ENCODE measurements at places on chromosomes 3 and 15.
A peak's percentile ranks its signal among the peaks of the same experiment; 100 is the strongest.

DNA sequence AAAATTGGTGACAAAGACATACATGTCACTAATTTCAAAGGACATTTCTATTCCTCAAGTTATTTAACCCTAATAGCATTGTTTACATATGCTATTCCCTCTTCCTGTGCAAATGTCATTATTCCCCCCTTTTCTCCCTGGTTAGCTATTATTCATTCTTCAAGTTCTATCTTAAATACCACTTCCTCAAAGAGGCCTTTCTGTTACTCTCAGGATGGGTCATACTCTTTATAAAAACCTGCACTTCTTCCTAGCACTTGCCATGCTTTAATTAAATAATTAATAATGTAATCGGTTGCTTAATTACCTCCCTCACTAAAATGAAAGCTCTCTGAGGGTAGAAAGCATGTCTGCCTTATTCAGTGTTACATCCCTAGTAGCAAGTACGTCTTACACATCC is 88.5 kb downstream of the XRN1 start:
- DNase-seq: no peak

DNA sequence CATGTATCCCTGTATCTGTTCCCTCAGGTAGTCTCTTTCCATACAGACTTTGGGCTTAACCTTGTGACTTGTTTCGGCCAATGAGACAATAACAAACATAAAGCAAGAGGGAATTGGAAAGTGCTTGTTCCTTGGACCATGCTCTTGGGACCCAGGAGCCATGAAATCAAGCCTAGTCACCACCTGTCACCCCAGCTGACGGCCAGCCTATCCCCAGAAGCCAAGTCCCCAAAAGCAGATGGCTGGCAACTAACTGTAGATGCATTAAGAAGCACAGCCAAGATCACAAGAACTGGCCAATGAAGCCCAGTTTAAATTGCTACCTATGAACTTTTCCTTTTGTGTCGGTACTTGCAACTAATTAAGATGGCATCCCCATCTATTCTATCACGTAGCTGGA is 822.0 kb downstream of the CADM2 start:
- no peak for DNase-seq

DNA sequence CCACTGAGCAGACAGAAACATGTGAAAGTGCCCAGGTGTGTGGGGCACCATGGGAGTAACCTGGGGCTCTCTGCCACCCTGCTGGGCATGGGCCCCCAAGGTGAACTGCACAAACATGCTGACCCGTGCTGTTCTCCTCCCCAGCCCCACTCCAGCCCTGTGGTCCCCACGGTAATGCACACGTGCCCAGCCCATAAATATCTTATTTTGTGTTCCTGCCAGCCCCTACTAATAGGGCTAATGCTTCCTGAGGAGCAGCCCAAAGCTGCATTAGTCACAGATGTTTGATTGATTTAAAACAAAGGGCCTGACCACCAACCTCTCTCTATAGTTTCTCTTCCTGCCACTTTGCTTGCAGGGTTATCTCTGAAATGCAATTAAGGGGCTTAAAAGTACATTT is 95.4 kb downstream of the ABHD5 start:
- DNase-seq: no peak

DNA sequence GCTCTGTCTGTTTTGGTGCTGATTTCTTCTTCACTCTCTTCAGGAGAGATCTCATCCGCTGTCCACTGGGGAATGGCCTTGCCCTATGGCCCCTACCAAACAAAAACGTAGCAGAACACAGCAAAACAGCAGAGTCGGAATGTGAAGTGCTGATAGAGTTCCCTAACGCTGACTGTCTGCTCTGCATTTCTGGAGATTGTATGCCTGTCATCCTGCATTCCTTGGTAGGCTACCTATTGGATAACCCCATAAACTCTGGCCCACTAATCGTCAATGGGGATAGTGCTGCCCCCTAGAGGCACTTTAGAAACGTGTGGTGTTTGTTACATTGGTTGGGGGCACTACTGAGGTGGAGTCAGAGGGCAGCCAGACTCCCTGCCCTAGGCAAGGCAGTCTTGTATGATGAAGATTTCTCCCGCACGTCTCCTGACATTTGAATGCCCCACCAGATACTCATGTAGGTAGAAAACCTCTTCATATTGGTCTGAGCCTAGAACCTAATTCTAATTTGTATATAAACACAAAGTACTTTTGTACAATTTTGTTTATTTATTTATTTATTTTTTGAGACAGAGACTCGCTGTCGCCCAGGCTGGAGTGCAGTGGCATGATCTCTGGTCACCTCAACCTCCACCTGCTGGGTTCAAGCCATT is 15.6 kb upstream of the MAGEF1 start:
- peak; percentile 36 for DNase-seq

GRCh38 chr3:112333002-112333380 is at the start of gene CD200:
Gene CD200, plus strand, starts transcription at chr3:112333156. Its CDS starts 57 bp downstream, at chr3:112333213.
- DNase-seq: no peak

DNA sequence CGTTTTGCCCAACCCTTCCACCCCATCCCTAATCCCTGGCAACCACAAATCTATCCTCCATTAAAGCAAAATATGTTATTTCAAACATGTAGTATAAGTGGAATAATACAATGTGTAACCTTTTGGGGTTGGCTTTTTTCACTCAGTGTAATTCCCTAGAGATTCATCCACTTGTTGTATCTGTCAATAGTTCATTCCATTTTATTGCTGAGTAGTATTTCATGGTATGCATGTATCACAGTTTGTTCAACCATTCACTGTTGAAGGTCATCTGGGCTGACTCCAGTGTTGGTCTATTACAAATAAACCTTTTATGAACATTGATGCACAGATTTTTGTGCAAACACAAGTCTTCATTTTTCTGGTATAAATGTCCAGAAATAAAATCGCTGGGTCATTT is 38.8 kb downstream of the BSN start:
- no peak for DNase-seq

DNA sequence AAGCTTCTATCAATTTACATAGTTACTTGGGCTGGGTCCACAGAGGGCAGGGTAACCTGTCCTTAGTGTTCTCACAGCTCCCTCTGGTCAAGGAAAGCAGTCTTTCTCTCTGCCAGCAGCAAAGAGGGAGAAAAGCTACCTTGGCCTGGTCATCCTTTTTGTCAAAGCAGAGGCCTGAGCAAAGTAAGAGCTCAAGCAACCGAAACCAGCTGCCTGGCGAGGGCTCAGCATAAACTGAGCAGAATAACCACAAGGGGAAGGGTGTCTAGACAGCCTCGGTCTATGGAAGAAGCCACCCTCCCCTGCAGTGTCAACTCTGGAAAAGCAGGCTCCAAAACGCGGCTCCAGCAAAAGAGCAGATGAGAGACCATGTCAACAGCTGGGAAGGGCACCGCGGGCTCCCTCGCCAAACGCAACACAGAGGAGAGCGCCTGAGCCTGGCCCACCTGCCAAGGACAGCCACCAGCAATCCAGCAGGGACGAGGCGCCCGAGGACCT is 17.4 kb downstream of the LRIG1 start:
- no peak for DNase-seq

GRCh38 chr3:135197246-135197645 is 402.2 kb downstream of the EPHB1 start:
- no peak for DNase-seq

DNA sequence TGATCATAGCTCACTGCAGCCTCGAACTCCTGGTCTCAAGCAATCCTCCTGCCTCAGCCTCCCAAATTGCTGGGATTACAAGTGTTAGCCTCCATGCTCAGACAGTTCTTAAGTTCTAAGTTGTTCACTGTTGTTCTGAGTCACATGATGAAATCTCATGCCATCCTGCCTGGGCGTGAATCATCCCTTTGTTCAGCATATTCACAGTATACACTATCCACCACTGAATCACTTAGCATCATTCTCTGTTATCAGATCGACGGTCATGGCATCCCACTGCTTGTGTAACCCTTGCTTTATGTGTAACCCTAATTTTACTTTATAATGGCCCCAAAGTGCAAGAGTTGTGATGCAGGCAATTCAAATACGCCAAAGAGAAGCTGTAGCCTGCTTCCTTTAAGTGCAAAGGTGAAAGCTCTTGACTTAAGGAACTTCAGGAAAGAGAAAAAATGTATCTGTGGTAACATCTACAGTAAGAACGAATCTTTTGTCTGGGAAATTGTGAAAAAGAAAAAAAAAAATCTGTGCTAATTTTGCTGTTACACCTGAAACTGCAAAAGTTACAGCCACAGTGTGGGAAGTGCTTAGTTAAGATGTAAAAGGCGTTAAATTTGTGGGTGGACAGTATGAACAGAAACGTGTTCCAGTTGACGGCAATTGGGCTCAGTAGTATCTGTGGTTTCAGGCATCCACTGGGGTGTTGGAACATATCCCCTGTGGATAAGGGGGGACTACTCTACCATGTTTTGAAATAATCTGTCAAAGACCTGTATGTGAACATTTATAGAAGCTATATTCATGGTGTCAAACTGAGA is 80.6 kb downstream of the PCOLCE2 start:
- no peak for DNase-seq

DNA sequence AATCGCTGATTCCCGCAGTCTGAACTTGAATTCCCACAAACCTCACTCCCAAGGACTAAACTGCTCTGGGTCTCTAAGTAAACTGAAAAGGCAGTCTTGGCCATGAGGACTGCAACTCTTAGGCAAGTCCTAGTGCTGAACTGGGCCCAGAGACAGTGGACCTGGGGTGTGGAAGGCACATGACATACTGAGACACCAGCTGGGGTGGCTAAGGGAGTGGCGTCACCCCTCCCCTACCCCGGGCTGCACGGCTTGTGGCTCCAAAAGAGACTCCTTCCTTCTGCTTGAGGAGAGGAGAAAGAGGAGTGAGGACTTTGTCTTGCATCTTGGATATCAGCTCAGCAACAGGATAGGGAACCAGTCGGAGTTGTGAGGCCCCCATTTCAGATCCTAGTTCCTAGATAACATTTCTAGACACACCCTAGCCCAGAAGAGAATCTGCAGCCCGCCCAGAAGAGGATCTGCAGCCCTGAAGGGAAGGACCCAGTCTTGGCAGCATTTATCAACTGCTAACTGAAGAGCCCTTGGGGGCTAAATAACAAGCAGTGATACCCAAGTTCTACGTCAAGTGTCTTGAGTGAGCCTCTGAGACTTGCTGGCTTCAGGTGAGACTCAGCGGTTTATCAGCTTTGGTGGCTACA is 110.7 kb upstream of the C3orf80 start:
- no peak for DNase-seq
